Sigmoid colon (tissue), 7 donors: ENCODE measurements at places on chromosomes 12 and 14.

DNA sequence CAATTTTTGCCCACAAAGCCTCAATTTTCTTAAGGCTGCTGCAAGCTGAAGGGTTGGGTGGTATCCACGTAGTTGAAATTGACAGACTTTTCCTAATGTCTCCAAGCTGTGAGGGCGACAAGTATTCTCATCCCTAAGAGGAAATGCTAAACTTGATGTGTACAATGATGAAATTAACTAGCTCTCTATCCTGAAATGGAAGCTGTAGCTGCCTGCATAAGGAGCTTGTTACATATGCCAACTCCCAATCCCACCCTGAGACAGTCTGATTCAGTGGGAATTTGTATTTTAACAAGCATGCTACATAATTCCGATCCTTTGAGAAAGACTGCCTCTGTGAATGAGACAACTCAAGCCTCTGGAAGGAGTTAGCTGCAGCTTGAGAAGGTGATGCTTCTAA lies 45.7 kb upstream of the MDM1 start:
- no peak for DNase-seq

DNA sequence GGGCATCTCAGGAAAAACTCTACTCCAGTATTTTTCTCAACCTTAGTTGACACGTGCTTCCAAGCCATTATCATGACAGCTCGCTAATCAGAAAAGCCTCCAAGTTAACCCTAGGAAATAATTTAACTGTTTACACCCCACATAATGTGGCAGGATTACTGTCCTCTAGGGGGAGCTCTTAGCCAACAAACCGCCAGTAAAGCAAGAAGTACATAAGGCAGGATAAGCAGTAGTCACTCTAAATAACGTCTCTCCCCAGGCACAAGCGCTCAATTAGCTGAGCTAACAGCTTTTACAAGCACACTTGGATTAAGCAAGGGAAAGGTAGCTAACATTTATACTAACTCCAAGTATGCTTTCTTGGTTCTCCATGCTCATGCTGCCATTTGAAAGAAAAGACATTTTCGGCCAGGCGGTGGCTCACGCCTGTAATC lies 22.8 kb downstream of the APOBEC1 start:
- DNase-seq, result no peak

DNA sequence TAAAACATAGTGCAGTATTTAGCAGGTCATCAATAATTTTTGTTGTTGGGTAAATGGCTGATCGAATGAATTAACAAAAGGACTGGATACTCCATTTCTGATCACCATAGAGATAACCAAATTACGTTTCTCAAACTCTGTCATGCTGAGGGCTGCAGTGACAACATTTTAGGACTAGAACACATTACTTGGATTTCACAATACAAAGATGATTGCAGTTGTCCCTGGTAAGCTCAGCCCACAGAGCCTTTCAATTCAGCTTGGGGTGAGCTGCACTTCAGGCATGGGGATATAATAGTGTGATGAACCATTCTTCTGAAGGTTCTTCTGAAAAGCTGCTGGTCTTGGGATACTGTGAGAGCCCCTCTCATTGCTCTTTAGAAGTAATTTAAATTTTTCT lies 74.3 kb downstream of the FAR2 start:
- no peak for DNase-seq

- no peak for DNase-seq
These were observed 161.1 kb upstream of the EGLN3 start for GRCh38 chr14:34111953-34112352.

- no peak for DNase-seq
These were observed 98.8 kb downstream of the CCDC92 start for GRCh38 chr12:123873793-123874192.

DNA sequence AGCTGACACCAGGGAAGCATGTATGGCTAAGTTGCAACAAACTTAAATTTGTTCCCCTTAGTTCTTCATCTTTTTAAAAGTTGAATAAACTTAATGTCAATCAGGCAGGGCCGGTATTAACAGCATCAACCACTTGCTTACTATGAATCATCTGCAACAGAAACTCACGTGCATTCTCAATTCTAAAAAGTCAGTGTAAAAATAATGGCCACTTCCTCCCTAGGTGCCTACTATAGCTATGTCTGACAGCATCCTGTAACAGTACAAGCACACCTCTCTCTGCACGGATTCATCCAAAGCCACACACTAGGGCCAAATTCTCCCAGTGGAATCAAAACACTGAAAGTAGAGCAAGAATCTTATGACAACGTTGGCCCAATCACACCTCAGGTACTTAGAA lies 48.6 kb downstream of the PPP1R36 start:
- DNase-seq, result no peak

- DNase-seq, result peak; percentile 83
These were observed at the start of gene BAZ1A for GRCh38 chr14:34875031-34875922. Gene BAZ1A (minus strand): TSS chr14:34875360. CDS start chr14:34874604, 756 bp downstream.

- DNase-seq, result no peak
These were observed 196.2 kb downstream of the ITPR2 start for GRCh38 chr12:26636710-26637328.

DNA sequence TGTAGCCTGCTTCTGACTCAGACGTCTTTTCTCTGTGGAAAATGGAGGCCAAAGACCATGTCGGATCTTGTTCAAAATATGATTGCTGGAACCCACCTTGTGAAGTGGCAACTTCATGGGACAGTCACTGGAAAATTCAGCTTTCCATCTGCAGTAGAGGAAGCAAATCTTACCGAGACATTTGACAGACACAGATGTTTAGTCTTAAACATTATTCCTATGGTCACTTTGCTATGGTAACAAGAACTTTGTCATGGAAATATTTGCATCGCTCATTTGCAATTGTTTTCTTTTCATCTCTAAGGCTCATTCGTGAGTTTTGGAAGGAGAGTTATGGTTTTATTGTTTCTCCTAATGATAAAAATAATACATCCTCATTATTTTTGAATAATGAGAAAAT lies 98.3 kb upstream of the HIF1A start:
- DNase-seq, result no peak

DNA sequence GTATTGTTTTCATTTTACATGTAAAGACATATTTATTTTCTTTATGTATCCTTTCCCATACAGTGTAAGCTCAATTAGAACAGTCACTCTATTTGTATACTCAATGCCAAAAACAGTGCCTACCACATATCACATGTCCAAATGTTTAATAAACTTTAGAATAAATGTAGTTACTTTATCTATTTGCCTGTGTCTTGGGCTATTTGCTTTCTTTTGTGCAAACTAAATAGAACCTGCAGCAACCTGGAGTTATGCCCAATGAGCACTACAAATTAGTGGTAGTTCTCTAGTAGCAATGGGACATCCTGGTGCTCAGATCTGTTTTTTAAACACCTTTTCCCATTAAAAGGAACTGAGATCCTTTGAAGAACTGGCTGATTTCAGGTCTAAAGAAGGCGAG lies 186.7 kb downstream of the PPFIA2 start:
- DNase-seq, result no peak

DNA sequence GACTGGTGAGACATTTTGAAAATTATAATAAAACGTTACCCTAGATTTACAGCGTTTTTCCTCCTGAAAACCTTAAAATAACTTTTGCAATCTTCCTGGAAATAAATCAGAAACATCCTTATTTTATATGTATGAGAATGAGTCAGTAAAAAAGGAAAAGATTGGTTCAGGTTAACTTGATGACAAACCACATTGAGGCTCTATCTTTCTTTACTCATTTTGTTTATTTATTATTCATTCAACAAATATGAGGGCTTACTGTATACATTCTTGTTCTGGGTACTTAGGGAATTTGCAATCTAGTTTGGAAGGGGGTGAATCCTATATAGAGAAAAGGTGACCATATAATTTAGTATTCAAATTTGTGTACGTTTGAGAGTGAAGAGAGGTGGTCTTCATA lies 156.6 kb downstream of the UNC79 start:
- no peak for DNase-seq
